ENCODE measurements at places on chromosomes 13 and 19. TPM values are rescaled to one million over a fixed set of nuclear protein-coding genes. Genes with fewer than 3 reads are reported as not detected.

GRCh38 chr13:91399189-91400062 lies 1.0 kb downstream of the GPC5 start:
- peaks cover 11% of the 10 kb centered on the region for H3K4me1 ChIP-seq
- no peak for DNase-seq
- peak overlapping the region; percentile 52 for H3K4me3 ChIP-seq

DNA sequence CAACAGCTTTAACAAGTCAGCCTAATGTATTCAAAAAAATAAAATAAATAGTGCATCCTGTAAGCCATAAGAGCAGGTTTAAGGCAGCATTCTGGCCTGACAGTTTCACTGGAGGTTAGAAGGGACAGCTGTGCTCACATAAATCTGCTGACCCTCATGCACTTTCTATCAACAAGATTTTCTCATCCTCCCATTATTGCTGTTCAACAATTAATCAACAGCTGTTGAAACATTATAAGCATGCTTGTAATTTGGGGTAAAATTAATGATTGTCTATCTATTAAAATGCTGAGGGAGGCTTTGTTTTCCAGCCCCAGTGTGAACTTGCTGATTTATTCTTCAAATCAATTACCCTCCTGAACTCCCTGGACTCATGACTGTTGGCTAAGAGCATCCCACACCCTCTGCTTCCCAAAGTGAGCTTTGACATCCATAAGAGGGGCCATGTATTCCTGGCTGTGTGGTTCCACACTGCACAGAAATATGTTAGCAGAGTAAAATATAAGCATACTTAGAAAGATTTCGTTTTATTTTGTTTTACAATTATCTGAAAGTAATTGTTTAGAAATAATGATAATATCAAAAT lies 492.4 kb downstream of the EFNB2 start:
- H3K4me1 ChIP-seq = no peaks in the 10 kb centered on the region
- no peaks in the 10 kb centered on the region for H3K36me3 ChIP-seq
- no peak for DNase-seq
- no peak overlapping the region for H3K4me3 ChIP-seq
- no peak overlapping the region for H3K27ac ChIP-seq

DNA sequence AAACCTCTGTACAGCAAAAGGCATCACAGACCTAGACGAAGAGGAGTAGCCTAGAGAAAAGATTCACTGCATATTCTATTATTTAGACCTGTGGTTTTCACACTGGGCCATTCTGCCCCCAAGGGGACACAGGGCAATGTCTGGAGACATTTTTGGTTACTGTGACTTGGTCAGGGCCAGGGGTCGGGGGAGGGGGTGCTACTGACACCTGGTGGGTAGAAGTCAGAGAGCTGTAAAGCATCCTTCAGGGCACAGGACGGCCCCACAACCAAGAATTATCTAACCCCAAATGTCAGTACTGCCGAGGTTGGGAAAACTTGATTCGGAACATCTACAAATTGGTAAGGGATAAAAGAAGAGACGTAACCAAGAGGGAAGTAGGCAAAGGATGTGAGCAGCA lies 11.3 kb downstream of the ELAVL1 start:
- peaks cover 31% of the 10 kb centered on the region for H3K36me3 ChIP-seq
- H3K4me3 ChIP-seq = no peak overlapping the region
- H3K27ac ChIP-seq = no peak overlapping the region
- H3K27me3 ChIP-seq = no peaks in the 10 kb centered on the region

- DNase-seq = peak; percentile 10
- H3K27ac ChIP-seq = no peak overlapping the region
- no peaks in the 10 kb centered on the region for H3K27me3 ChIP-seq
- H3K4me3 ChIP-seq = no peak overlapping the region
Observed at GRCh38 chr19:40144151-40144550, 47.1 kb upstream of the MAP3K10 start.

DNA sequence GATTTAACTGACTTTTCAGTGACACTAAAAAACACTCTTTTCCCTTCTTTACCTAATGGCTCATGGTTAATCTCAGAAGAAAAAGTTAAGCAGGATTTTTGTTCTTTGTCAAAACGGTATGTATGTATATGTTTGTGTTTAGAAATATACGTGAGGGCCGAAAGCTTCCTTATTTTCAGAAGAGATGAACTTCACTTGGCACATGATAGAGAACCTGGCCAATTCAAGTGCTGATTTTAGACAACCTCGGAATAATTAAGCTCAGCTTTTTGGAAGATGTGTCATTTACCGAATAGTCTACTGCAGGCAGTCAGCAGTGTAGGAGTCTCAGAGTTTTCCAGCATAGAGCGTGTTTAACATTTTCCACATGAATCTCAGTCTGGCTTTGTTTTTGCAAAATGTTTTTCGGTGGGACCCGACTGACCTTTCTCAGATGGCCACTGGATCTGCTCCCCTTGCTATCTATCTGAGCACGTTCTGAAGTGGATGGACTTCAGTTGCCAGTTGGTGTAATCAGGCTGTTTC lies 4.6 kb downstream of the RNASEH2B start:
- peak overlapping the region; percentile 57 for H3K27ac ChIP-seq
- H3K36me3 ChIP-seq = no peaks in the 10 kb centered on the region
- no peaks in the 10 kb centered on the region for H3K27me3 ChIP-seq

GRCh38 chr13:82116422-82116989 lies 1765.8 kb downstream of the SLITRK1 start:
- H3K27ac ChIP-seq = no peak overlapping the region
- H3K4me1 ChIP-seq = no peaks in the 10 kb centered on the region
- H3K36me3 ChIP-seq = no peaks in the 10 kb centered on the region
- no peak overlapping the region for H3K4me3 ChIP-seq
- DNase-seq = no peak

GRCh38 chr19:5025027-5025426 lies 56.1 kb downstream of the KDM4B start:
- peaks cover 6% of the 10 kb centered on the region for H3K36me3 ChIP-seq
- no peaks in the 10 kb centered on the region for H3K27me3 ChIP-seq
- peak overlapping the region; percentile 12 for H3K27ac ChIP-seq
- no peak for DNase-seq
- no peak overlapping the region for H3K4me3 ChIP-seq

DNA sequence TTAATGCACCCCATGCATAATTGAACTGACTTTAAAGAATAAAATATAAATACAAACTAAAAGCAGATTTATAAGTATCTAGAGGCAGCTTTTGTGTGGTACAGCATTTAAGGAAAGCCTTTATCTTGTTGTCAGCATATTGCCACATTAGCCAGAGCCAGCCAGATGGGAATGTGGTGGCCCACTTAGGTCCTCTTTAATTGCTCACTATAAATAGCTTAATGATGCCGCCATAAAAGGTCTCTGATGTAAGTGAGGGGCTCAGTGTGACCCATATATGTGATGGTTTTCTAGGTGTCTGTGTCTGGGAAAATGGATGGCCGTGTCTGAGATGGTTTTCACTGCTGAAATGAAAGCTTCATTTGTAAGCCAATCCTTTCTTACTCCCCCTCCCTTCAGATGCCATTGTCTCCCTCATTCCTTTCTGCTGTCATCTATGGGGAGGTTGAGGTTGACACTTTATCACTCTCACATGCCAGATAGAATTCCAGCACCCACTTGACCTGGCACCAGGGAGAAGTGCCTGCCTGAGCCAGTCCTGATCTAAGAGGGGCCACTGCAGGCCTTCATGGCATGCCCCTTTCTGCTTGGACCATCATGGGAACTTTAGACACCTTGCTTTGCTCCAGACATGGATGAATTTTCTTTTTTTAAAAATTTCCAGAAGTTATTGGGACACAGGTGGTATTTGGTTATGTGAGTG lies 135.3 kb downstream of the MTUS2 start:
- H3K36me3 ChIP-seq = no peaks in the 10 kb centered on the region
- no peaks in the 10 kb centered on the region for H3K4me1 ChIP-seq
- no peak overlapping the region for H3K4me3 ChIP-seq
- DNase-seq = peak; percentile 50

DNA sequence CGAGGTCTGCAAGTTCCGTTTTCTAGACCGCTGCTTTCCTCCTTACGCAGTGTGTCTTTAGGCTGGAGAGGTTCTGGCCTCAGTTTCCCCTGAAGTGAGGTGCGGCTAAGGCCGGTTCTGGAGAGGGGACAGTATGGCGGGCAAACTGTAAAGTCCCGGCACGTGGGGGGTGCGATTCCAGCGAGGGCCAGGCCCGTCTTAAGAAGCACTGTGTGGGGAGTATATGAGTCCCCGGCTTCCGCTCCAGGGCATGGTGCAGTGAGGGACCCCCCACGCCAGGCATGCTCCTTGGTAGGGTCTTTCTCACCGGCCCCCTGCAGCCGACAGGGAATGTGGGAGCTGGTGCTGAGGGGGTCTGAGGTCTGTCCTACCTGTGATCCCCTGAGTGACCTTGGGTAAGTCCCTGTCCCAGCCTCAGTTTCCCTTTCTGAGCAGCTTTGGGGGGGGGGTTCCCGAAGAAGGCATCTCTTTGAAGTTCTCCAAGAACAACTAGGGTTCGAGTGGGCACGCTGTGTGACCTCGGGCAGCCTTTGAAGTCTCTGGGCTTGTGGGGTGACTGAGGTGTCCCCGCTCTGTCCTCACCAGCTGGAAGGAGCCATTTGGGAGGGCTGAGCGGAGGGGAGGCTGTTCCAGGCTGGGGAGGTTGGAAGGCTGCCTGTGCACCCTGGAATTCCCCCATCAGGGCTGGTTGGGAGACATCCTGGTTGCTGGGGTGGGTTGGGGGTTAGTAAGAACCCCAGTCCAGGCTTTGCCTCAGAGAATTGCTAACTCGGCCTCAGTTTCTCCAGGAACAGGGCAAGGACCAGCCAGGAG lies 1.5 kb downstream of the NFIC start:
- H3K36me3 ChIP-seq = no peaks in the 10 kb centered on the region
- H3K27me3 ChIP-seq = no peaks in the 10 kb centered on the region
- peak overlapping the region; percentile 100 for H3K27ac ChIP-seq
- peak overlapping the region; percentile 90 for H3K4me3 ChIP-seq
- DNase-seq = no peak
- H3K4me1 ChIP-seq = peaks cover 40% of the 10 kb centered on the region

DNA sequence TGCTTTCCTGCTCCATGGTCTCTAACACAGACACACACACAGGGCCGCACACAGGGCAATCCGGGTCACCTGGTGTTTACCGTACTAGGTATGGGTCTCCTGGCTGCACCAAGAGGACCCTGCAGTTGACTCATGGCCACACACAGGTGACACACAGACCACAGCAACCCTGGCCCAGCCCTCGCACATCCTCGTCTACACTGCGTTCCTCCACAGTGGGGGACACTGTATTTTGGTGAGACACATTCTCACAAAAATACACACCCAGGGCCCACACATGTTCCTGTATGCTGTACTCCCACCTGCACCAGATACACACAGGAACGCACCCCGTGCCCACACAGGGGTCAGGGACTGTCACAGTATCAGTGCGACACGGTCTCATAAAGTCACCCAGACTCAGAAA lies 12.8 kb downstream of the PDE4A start:
- no peaks in the 10 kb centered on the region for H3K36me3 ChIP-seq
- H3K4me1 ChIP-seq = peaks cover 16% of the 10 kb centered on the region
- peaks cover 13% of the 10 kb centered on the region for H3K27me3 ChIP-seq
- peak overlapping the region; percentile 69 for H3K27ac ChIP-seq
- no peak overlapping the region for H3K4me3 ChIP-seq

DNA sequence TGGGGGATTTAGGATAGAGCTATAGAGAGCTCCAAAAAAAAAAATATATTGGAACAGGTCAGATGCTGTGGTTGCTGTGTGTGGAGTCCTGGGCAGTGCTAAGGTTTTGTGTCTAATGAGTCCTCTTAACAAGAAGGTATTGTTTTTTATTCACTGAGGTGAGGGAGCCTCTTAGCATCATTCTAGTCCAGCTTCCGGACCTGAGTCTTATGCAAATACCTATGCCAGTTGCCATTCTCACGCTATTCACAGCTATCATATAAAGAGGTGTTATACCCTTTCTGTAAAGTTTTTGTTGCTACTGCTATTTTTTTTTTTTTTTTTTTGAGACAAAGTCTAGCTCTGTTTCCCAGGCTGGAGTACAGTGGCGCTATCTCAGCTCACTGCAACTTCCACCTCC lies 1.4 kb downstream of the NLRP2 start:
- H3K27me3 ChIP-seq = no peaks in the 10 kb centered on the region
- no peak for DNase-seq
- no peaks in the 10 kb centered on the region for H3K36me3 ChIP-seq
- H3K27ac ChIP-seq = no peak overlapping the region

DNA sequence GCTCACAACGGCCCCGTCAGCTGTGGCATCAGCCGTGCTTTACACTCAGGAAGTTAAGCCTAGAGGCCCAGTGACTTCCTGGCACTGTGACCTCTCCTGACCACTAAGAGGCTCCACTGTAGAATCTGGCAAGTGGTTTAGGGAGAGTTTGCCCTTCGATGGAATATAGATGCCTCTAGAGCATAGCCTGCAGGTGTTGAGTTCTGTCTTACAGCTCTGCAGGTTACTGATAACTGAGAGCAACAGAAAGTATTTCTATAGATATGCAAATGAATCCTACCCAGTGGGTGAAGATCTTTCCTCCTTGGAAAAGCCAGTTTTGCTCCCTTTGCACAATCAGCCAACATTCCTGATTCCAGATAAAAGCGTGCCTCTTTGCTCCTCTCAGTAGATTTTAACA lies 35.8 kb downstream of the ATP12A start:
- peaks cover 10% of the 10 kb centered on the region for H3K4me1 ChIP-seq
- no peak overlapping the region for H3K4me3 ChIP-seq
- no peaks in the 10 kb centered on the region for H3K27me3 ChIP-seq
- H3K27ac ChIP-seq = no peak overlapping the region
- H3K36me3 ChIP-seq = no peaks in the 10 kb centered on the region

DNA sequence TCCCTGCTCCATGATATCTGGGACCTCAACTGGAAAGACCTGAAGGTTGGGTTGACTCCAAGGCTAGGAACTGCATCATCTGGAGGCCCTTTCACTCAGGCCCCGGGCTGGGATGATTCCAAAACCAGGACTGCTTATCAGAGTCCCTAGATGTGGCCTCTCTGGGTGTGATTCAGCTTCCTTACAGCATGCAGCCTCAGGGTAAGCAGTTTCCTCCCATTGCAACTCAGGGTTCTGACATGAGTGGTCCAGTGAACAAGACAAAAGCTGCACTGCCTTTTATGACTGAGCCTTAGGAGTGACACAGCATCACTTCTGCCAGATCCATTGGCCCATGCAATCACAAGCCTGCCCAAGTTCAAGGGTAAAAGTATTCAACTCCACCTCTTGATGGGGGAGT lies 502.8 kb downstream of the COG6 start:
- no peak overlapping the region for H3K4me3 ChIP-seq
- DNase-seq = no peak
- no peak overlapping the region for H3K27ac ChIP-seq
- no peaks in the 10 kb centered on the region for H3K4me1 ChIP-seq

DNA sequence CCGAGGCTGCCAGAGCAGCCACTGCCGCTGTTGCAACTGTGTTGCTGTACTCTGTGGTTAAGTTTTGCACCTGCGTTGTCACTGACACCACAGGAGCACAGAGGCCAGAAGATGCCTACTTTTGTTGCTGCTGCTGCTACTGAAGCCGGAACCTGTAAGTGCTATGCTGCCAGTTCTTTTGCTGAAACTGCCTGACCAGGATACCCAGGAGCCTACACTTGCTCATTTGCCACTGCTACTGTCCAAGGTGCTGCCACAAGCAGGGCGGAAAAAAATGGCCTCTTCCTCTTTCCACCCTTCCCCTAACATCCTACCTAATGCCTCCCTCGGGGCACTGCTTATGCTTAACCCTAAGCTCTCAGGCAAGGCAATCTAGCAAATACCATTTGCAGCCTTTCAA lies 29.0 kb upstream of the NBEA start:
- H3K27ac ChIP-seq = no peak overlapping the region
- no peak for DNase-seq
- H3K4me3 ChIP-seq = no peak overlapping the region
- no peaks in the 10 kb centered on the region for H3K27me3 ChIP-seq
- H3K36me3 ChIP-seq = no peaks in the 10 kb centered on the region
- H3K4me1 ChIP-seq = no peaks in the 10 kb centered on the region

The PLA2G4C gene
- total RNA-seq = 12.4 TPM

The FFAR2 gene
- total RNA-seq = not detected

The CDC42EP5 gene
- total RNA-seq = 10.8 TPM

The PPM1N gene
- total RNA-seq = 2.2 TPM

The CYP4F11 gene
- total RNA-seq = 0.32 TPM

The ZNF285 gene
- total RNA-seq = 3.0 TPM
